ENCODE measurements at places on chromosomes 2 and 18.

GRCh38 chr2:70443078-70443465 is 110.6 kb downstream of the TGFA start:
- no peak for DNase-seq

- no peak for DNase-seq
Observed at GRCh38 chr2:232076736-232077135, 115.2 kb downstream of the DIS3L2 start.

DNA sequence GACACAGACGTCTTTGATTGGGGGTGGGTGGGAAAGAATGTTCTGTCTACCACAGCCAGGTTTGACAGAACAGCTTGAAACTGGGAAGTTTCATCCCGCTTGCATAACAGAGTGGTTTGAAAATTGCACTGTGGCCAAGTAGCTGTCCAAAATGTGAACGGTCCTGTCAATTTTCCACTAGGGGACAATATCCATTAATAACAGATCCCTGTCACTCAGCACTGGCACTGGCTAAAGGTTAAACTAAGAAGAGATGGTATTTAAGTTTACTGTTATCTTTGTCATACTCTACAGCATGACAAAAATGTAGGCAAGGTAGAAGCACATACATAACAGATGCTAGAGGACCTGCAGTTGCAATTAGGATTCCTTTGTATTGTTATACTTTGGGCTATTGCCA is 55.6 kb upstream of the ACMSD start:
- peak; percentile 33 for DNase-seq

- no peak for DNase-seq
Observed at GRCh38 chr2:150211164-150211631, 276.3 kb downstream of the RND3 start.

DNA sequence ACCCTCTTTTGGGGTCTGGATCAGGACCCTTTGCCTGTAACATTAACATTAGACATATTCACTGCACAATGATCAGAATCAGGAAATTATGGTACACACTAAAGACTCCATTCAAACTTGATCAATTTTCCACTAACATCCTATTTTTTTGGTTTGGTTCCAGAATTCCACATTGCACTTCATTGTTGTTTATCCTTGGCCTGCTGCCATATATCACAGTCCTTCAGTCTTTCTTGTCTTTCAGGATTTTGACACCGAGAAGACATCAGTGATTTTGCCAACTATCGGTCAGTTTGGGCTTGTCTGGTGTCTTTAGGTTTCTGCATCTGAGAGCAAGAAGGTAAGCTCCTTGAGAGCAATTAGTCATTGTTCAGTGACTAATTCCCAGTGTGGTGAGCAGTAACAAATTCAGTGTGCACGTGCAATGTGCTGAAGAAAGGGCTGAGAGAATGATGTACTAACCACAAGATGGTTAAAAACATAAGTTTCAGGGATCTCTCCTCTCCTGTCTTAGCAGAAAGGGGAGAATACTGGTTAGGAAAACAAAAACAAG is 23.5 kb downstream of the MARCHF4 start:
- DNase-seq: no peak

DNA sequence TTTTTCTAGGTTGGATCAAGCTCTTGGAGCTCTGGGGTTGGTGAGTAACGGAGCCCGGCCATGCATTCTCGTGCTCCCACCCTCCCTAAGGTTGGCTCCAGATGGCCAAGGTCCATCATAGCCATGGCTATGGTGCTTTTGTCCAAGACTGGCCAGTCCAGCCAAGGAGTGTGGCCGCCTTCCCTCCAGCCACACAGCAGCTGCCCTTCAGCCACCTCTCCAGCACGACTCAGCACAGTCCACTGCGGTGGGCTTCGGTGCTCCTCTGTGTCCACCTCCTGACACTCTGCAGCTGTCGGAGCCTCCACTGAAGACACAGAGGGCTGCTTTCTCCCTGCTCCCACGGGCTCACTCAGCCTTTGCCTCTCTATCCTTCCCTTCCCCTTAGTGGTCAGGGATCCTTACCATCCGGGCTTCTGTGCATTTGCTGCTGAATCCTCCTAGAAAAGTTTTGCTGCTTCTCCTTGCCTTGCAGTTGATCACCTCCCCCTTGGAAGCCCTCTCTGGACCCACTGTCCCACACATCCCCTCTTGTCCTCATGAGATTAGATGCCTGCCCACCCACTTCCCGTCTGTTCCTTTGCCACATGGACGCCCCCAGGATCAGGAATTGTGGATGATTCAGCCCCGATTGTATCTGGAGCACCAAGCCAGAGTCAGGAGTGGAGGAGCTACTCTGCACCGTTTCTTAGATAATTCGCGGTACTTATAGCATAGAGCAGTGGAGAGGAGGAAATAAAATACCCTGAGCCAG is 177.1 kb upstream of the COPS8 start:
- DNase-seq: no peak

GRCh38 chr2:227661025-227661649 is 5.5 kb upstream of the SCYGR5 start:
- DNase-seq: no peak

Measured in erythroblast (primary cell).